ENCODE measurements at places on chromosomes 12 and 14. TPM values are rescaled to one million over a fixed set of nuclear protein-coding genes. Genes with fewer than 3 reads are reported as not detected.

GRCh38 chr14:34538871-34539406 is 562 bp downstream of the EAPP start:
- no peak for DNase-seq

DNA sequence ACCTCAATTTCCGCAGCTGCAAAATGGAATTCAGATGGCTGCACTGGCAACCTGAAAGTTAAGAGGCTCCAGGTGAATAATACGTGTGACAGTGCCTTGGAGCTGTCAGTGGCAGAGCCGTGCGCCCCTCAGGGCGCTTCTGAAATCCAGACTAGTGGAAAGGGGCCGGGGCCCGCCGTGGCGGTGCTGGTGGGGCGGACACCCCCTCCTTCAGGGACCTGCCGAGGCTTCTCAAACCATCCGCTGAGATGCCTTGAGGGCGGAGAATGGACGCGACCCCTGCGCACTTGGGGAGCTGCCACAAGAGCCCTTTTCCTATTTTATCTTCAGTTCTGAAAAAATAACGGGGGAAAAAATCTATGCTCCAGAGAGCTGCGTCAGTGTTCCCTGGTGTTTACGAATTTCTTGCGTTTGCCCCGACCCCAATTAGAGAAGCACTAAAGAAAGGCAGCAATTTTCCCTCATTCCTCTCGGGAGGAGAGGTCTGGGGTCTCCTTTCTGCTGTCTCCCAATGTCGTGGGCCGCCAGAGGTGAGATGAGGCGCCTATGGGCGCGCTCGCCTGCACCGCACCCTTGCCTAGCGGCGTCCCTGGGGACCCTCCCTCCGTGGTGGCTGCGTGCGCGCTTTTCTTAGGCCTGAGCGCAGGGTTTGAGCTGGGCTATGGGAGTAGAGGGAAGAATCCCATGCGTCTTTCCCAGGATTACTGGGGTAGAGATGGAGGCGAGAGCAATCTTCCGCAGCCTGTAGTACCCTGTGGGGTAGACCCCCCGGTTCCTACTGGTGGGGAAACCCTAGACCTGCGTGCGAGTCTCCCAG is 2.2 kb downstream of the NOS1 start:
- DNase-seq, result no peak

- DNase-seq, result no peak
Measured at GRCh38 chr12:12776261-12776660, 9.2 kb upstream of the APOLD1 start.

DNA sequence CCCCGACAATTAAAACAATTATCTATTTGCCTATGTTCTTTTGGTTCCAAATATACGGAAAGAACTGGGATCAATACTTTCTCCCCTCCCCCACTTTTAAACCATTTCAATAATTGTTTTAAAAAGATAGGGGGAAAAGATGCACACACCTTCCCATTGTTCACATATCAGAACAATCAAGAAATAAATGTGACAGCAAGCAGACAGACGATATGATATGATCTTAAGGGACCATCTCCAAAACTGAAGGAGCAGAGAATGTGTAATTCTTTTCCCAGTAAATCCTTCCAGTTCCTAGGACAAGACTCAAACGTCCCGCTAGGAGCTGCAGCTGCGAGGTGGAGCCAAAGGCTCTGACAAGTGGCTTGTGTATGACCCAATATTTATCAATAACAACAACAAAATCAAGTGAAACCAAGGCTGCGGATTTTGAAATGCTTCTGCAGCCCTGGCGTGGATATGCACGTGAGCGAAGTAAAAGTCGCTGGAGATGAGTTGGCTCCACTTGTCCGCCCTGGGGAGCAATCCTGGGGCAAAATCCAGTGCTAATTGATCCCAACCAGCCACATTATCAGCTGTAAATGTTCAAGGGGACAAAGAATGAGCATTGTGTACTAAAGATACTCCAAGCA is 8.2 kb upstream of the FOXG1 start:
- no peak for DNase-seq

DNA sequence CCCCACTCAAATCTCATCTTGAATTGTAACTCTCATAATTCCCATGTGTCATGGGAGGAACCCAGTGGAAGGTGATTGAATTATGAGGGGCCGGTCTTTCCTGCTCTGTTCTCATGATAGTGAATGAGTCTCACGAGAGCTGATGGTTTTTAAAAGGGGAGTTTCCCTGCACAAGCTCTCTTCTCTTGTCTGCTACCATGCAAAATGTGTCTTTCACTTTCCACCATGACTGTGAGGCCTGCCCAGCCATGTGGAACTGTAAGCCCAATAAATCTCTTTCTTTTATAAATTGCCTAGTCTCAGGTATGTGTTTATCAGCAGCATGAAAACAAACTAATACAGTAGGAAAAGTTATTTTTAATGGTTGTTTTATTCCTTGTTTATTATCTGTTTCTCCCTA is 146.0 kb downstream of the FSCB start:
- DNase-seq, result no peak

DNA sequence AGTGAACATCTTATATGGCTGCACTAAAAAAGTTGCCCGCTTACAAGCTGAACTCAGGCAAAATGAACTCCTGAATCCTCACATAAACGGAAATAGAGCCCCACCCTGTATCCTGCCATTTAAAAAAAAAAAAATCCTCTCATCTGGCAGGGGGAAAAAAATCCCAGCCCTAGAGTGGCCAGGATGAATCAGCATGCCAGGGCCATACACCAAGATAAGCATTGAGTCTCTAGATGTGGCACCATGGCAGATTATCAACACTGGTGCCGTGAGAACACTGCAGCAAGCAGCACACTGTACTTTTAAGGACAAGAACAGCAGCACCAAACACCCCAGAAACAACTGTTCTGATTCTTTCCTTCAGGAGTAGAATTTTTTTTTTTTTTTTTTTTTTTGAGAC is 65.5 kb downstream of the RASSF3 start:
- no peak for DNase-seq

GRCh38 chr12:2353281-2353680 is 300.5 kb downstream of the CACNA1C start:
- DNase-seq, result no peak

- no peak for DNase-seq
Measured at GRCh38 chr14:103712633-103713247, 2.5 kb downstream of the XRCC3 start.

GRCh38 chr12:75481774-75482173 is 1.2 kb downstream of the GLIPR1 start:
- peak; percentile 21 for DNase-seq

DNA sequence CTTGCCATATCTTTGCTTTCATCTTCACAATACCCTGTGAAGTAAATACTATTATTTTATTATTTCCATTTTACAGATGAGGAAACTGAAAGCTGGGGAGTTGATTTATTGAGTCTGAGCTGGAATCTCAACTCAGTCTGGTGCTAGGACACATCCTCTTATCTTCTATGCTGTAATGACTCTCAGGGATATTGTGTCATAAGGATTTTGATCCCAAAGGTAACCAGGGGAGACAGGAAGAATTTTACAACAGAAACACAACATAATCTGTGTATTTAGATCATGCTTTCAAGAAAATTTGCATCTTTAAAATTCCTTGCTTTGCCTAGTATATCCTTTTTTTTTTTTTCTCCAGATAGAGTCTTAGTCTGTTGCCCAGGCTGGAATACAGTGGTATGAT is 123.3 kb upstream of the BTG1 start:
- no peak for DNase-seq

GRCh38 chr12:132351751-132352495 is 22.5 kb upstream of the GALNT9 start:
- DNase-seq, result no peak

- DNase-seq, result no peak
Measured at GRCh38 chr12:130878193-130879185, 6.6 kb downstream of the RAN start.

DNA sequence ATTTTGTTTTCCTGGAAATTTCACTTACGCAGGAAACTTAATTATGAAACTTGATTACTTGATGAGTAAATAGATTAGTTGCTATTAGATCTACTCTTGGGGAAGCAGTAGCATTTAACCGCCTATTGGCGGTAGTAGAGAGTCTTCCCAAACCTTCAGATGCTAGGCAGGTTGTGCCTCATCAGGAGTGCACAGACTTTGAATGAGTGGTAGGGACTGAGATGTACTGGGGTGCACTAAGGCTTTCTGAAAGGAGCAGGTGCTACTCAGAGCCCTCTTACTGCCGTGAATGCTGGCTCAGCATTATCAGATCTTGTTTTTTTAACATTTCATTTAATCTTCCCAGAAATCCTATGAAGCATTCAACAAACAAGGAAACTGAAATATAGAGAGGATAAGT is 7.7 kb downstream of the GATC start:
- peak; percentile 53 for DNase-seq

- no peak for DNase-seq
Measured at GRCh38 chr14:20706657-20707355, 18.2 kb downstream of the ANG start.

- DNase-seq, result no peak
Measured at GRCh38 chr12:32548691-32549281, 130.3 kb upstream of the DNM1L start.

DNA sequence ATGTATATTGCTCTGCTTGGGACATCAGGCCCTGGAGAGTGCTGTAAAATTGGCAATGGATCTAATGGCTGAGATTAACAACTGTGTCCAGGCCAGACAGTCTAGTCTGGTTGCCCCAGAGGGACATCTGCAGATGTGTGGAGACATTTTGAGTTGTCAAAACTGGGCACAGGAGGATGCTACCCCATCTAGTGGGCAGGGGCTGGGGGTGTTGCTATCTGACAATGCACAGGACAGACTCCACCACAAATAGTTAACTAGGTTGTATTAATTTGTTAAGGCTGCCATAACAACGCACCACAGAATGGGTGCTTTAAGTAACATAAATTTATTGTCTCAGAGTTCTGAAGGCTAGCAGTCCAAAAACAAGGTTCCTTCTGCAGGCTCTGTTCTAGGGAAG is 302.5 kb upstream of the AMIGO2 start:
- no peak for DNase-seq

- DNase-seq, result peak; percentile 84
Measured at GRCh38 chr12:49967042-49967776, 5.5 kb downstream of the AQP5 start.

DNA sequence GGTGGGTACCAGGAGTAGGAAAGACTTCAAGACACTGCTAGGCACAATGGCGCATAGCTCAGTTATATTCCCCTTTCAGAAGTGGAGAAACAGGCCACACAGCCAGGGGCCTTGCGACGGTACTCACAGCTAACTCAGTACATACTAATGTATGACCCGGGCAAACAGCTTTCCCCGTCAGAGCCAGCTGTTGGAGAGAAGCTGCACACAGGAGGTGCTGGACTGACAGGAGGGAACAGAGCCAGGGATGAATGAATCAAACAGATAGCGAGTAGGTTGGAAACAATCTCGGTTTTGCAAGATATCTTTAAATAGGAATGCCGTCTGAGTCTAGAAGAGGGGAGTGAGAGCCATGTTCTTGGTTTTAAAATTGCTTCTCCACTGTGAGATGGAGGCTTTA is 45.5 kb downstream of the PRIMA1 start:
- no peak for DNase-seq

GRCh38 chr12:130698106-130698505 is 18.0 kb downstream of the RIMBP2 start:
- DNase-seq, result no peak

- no peak for DNase-seq
Measured at GRCh38 chr12:55795950-55796349, 21.6 kb downstream of the SARNP start.

DNA sequence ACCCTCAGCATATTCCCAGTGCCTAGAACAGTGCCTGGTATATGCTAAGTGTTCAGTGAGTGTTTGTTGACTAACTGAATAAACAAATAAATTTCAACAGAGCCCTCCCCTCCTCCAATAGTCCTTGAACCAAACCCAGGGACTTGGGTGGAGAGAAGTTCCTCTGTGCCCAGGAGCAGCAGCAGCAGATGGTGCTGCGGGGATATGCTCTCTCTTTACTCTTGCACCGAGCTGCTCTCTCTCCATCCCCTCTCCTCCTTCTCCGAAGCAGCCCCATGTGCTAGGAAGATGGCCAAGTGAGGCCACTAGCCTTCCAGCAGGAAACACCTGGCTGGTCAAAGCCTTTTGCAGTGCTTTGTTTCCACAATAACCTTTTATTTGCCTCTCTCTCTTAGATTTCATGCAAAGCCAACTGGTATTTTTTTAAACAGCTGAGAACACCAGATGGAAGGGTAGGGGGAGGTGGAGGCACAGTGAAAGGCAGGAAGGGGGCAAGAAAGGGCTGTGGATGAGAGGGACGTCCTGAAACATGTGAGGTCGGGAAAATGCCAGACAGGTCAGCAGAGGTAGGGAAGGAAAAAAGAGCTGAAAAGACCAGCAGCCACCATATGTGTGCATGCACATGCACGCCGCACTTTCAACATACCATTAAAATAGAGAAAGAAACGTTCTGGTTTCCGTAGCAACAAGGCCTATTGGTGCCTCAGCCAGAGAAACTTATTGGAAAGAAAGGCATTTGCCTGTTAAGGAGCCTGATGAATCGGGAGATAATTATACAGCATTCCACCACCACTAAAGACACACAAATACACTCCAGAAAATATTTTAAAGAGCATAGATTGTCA is 78.9 kb downstream of the EMP1 start:
- peak; percentile 47 for DNase-seq

GRCh38 chr12:64532734-64533351 is 77.5 kb upstream of the RASSF3 start:
- no peak for DNase-seq

- no peak for DNase-seq
Measured at GRCh38 chr12:68222326-68222725, 3.3 kb downstream of the IL26 start.

DNA sequence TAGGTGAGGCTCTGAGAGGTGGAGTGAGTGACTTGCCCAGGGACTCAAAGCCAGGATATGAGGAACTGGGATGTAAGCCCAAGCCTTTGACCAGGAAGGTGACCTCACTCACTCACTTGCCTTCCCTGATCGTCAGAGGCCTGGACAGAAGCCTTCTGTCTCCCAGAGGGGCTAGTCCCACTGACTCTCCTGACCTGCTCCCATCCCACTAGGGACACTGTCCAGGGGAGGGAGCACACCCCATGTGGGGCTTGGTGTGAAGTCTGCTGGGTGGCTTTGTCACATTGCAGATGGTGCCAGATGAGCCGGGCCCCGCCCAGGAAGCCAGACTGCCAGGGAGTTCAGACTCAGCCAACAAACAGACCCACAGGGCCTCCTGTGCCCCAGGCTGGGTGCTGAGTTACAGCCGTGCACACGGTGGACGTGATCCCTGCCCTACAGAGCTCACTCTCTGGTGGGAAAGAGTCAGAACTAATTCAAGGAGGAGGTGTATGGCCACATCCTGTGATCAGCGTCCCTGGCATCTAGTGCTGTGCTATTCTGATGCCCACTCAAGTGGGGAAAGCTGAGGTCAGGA is 28.3 kb downstream of the MMAB start:
- DNase-seq, result peak; percentile 2

- no peak for DNase-seq
Measured at GRCh38 chr12:6106218-6106617, 18.3 kb downstream of the VWF start.

- no peak for DNase-seq
Measured at GRCh38 chr14:60133487-60133886, 31.7 kb downstream of the DHRS7 start.

- no peak for DNase-seq
Measured at GRCh38 chr12:120703311-120703942, 6.8 kb upstream of the UNC119B start.

- no peak for DNase-seq
Measured at GRCh38 chr12:27618836-27619235, 77.4 kb upstream of the REP15 start.

GPR68 gene
- 0.81 TPM for total RNA-seq

TRAF3 gene
- total RNA-seq, result 10.5 TPM

GLIPR1L1 gene
- total RNA-seq, result not detected

ALX1 gene
- not detected for total RNA-seq

LETMD1 gene
- 81.9 TPM for total RNA-seq

SOAT2 gene
- under 0.01 TPM for total RNA-seq

WNT1 gene
- total RNA-seq, result not detected

DTX3 gene
- total RNA-seq, result 32.9 TPM

MYBPC1 gene
- total RNA-seq, result not detected

CD163 gene
- total RNA-seq, result 0.27 TPM
